ENCODE measurements at places on chromosomes 12 and 14.

DNA sequence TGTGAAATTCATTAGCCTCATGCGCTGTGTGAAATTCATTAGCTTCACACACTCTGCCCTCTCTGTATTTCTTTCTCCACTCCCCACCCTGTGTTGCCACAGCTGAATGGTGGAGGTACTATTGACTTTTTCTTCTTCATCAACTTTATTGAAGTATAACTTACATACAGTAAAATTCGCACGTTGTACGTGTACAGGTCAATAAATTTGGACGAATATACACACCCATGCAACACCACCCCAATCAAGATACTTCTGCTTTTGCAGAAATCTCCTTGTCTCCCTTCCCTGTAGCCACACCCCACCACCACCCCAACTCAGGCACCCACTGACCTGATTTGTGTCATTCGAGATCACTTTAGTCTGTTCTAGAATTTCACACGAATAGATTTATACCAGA lies 51.8 kb downstream of the FBXL14 start:
- no peak for DNase-seq

GRCh38 chr12:131994589-131994988 lies 44.8 kb downstream of the EP400 start:
- peak; percentile 48 for DNase-seq

- DNase-seq: no peak
Measured at GRCh38 chr14:96303981-96304380, 48.0 kb downstream of the BDKRB1 start.

- DNase-seq: no peak
Measured at GRCh38 chr14:99350751-99351150, 78.8 kb upstream of the BCL11B start.

DNA sequence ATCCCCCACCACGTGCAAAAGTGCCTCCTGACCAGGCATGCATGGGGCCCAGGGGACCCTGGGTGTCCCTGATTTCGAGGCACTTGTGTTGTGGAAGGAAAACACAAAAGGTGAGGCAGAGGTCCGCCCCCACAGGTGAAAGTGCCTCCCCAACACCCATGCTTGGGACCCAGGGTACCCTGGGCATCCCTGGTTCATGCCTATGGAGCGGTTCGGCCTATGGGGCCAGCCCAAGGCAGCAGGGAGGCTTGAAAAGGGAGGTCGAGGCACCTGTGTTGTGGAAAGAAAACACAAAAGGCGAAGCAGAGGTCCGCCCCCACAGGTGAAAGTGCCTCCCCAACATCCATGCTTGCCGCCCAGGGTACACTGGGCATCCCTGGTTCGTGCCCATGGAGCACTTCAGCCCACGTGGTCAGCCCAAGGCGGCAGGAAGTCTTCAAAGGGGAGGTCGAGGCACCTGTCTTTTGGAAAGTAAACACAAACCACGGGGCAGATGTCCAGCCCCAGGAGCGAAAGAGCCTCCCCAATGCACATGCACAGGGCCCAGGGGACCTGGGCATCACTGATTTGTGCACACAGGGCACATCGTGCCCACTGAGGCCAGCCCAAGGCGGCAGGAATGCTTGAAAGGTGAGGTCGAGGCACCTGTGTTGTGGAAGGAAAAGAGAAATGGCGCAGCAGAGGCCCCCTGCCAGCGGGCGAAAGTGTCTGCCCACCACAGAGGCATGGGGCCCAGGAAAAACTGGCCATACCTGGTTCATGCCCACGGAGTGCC lies 375.5 kb downstream of the ALG10 start:
- no peak for DNase-seq

DNA sequence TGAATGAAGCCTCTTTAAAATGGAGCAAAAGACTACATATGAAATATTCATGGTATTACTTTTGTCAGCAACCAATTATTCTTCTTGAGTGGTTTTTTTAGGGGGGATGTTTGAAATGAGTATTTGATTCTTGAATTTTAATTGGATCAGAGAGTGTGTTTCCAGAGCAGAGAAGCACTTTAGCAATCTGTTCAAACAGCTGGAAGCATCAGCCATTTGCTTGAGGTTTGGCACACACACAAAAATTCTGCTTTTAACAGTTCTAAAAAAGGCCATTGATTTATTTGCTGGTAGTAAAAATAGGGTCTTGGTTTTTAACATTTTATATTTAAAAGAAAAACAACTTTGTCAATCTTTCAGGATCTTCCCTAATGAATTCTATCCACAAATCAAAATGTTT lies 292.7 kb downstream of the LRFN5 start:
- no peak for DNase-seq

DNA sequence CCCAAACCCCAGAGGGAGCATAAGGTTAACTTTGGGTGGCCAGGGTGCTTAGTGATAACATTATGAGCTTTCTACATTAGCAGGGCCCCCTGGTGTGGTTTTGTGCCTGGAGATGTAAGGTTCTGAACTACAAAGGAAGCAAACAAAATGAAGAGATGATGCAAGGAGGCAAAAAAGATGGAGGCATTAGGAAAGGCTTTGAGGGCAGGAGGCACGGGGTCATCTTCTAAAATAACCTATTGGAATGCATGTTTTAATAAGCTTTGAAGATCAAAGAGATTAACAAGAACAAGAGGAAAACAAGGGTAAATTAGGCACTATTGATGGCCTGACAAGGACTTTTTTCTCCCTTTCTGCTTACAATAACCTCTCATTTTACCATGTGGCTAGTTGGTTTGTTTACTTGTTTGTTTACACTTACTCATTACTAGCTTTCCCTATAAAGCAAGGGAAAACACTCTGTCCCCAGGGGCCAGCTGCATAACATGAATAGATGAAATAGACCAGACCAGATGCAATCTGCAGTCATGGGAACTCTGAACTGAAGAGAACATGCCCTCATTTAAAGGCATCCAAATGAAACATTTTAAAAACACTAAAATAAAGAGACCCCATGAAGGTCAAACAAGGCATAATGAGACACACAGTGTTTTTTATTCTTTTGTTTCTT lies 390.3 kb downstream of the DIO2 start:
- DNase-seq: no peak

DNA sequence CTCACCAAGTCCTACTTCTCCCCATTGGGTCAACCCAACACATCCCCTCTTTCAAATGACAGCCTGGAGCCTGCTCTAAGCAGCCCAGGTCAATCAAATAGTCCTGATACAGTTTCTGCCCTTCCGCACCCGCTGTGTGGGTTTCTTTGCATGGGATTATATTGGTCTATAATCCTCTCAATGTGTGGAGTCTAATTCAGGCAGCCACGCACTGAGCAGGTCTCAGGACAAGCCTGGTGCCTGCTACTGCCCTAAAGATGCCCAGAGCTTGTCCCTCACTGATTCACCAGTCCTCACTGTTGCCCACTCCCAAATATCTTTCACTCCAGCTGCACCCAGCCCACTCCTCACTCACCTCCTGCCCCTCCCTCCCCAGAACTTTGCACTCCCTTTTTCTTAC lies 16.4 kb downstream of the ACTN1 start:
- no peak for DNase-seq

DNA sequence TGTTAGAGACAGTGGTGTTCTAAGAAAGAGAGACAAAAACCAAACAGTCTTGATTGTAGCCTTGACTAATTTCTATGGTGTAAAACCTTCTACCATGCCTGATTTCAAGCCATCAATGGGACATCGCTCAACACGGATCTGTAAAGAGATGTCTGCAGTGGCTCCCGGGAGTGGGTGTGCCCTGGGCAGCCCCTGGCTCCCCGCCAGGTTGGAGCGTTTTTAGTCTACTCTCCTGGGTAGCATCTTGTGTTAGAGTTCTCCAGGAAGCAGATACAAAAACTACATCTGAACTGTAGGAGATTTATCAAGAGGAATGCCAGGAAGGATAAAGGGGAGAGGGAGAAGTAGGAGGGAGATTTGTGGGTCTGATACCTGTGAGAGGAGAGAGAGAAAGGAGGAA lies 1212.9 kb downstream of the BCL11B start:
- no peak for DNase-seq

DNA sequence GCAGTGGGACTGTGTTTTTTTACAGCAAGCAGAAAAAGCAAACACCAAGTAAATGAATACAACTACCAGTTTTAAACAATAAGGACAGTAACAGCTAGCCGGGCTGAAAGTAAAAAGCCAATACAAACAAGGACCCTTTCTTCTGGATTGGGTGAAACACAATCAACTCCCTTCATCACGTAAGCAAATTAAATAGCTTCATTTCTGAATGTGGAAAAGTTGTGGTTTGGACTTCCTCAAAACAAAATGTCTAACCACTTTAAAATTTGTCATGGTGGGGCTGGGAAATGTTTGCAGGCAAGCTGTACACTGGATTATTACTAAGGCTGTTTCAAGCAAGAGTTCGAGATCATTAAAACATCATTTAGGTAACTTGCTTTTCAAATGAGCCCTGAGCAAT lies 47.4 kb downstream of the TCHP start:
- DNase-seq: no peak

DNA sequence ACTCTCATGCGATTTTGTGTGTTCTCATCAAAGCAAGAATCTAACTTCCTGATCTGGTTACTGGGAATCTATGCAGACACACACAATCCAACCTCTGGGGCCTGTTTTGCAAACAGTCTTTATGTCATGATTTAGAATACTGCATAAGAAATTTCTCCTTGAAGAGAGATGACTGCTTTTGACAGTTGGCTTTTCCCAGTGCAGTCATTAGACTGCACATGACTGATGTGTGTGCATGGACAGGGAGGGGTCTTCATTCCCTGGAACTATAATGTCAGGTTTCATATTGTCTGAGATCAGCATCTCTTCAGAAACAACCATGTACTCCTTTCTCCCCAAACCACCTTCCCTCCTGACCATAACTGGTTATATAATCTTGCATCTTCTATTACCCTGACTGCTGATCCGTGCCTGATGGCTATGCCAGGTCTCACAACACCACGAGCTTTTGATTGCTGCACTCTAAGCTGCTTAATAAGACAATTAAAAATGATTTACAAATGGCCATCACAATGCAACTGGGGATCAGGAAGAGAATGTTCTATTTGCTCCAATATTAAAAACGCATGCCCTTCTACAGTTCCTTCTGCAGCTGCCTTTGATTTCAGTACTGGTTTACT lies 995.4 kb downstream of the NRXN3 start:
- no peak for DNase-seq

- DNase-seq: no peak
Measured at GRCh38 chr12:30977124-30977523, 50.6 kb downstream of the TSPAN11 start.

DNA sequence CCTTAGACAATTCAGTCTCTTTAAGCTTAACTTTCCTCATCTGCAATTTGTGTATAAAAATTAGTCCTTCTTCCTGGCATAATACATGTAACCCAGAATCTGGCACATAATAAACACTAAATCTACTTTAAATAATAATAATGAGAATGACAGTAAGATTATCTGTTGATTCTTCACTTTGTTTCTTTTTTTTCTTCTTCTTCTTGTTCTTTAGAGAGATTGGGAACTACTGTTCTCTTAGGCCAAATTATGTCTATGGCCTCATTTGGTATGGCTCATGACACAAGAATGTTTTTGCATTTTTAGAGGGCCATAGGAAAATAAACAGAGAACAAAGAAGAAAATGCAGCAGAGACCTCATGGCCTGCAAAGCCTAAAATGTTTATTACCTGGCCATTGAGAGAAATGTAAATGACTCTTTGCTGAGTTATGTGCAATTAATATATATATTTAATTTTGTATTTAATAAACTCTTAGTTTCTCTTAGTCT lies 275.8 kb downstream of the SLC6A15 start:
- no peak for DNase-seq

DNA sequence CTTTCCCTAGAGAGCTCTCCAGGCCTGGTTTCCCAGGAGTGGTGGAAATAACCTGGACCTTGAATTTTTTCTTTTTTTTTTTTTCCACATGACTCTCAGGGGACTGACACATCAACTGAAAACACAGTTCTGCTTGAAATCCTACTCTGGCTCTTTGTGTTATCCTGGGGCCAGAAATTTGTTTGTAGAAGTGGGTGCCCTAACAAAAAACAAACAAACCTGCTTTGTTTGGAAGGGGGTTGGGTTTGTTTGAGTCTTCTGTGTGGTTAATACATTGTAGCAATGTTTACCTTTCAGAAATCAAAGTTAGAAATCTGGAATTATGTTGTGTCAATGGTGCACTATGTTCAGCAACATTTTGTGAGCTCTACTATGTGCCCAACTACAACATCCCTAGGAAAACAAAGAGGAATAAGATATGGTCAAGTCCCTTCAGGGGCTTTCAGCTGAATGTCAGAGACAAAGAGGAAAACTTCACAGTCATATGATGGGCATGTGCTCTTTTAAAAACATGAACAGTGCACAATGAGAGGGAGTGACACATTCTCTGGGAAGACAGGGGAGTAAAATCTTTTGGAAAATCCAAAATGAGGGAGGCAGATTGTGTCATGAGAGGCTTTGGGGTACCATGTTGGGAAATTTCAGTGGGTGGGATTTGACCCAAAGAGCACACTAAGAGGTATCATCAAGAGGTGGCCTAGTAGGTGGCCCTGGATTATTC lies 1.5 kb upstream of the IGF1 start:
- DNase-seq: no peak

- no peak for DNase-seq
Measured at GRCh38 chr12:68950511-68950910, 17.5 kb upstream of the CPM start.

GRCh38 chr12:4819654-4820053 lies 90.1 kb upstream of the KCNA1 start:
- no peak for DNase-seq

GRCh38 chr14:64838656-64839055 lies 41.1 kb downstream of the SPTB start:
- no peak for DNase-seq

- no peak for DNase-seq
Measured at GRCh38 chr12:59046763-59047534, 126.6 kb upstream of the LRIG3 start.

- DNase-seq: no peak
Measured at GRCh38 chr14:91094772-91095171, 19.1 kb upstream of the DGLUCY start.

DNA sequence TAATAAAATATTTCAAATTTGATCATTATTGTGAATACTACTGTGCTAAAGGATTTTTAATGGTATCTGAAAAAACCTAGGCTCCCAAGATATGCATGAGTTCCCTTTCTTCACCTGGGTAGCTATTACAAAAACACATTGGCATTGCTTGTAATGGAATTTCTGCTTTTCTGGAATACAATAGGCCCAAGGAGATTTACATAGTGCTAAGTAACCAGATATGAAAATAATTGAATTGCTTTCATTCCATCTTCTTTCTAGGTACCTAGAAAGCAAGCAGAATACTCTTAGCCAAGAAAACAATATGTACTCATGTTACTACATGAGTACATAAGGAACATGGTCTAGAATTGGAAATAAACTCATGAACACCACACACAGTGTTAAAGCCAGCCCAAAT lies 291.9 kb downstream of the KCNC2 start:
- no peak for DNase-seq

GRCh38 chr12:105799103-105799502 lies 339.7 kb downstream of the NUAK1 start:
- no peak for DNase-seq

DNA sequence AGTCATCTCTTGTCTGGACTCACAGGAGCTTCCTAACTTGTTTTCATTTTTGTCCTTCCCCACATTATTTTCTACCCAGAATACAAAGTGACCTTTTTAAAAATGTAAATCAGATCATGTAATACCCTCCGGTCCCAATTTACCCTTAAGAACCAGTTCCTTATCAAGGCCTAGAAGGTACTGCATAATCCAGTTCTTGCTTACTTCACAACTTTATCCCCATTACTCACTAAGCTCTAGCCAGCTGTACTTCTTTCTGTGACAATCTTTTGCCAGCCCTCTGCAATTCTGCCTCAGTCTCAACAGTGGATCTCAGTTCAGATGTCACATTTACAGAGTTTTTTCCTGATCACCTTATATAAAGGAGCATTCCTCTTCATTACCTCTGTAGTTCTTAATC lies 11.6 kb downstream of the RAP1B start:
- DNase-seq: no peak

- DNase-seq: no peak
Measured at GRCh38 chr12:105956662-105957457, 181.9 kb downstream of the NUAK1 start.
